ENCODE measurements at places on chromosomes 3 and 15. TPM values are rescaled to one million over a fixed set of nuclear protein-coding genes. Genes with fewer than 3 reads are reported as not detected.

Gene CPNE4
- 5.3 TPM for total RNA-seq

Gene CCR8
- total RNA-seq, result 18.3 TPM

Gene C3orf70
- 38.5 TPM for total RNA-seq

Gene STRA6
- 35.6 TPM for total RNA-seq

Gene SCG5
- 1.4 TPM for total RNA-seq

Gene ASB14
- total RNA-seq, result 0.24 TPM

Gene CTXN2
- 1.2 TPM for total RNA-seq

Gene BCL6
- 7.7 TPM for total RNA-seq

Gene MITF
- total RNA-seq, result 12.8 TPM

Gene LYZL4
- total RNA-seq, result not detected

Gene STARD9
- total RNA-seq, result 20.5 TPM

Gene ZNF660
- total RNA-seq, result 19.0 TPM

Gene TSPAN3
- total RNA-seq, result 143 TPM

Gene WDR93
- total RNA-seq, result 1.7 TPM

Gene SAMMSON
- total RNA-seq, result 26.2 TPM

Gene AADAC
- not detected for total RNA-seq

Gene SLC6A20
- total RNA-seq, result 2.9 TPM

Gene ZIC1
- 14.2 TPM for total RNA-seq

Gene HRG
- total RNA-seq, result 1.9 TPM

Gene ZKSCAN7
- total RNA-seq, result 6.7 TPM

Gene SERPINI2
- 3.1 TPM for total RNA-seq

Gene CMTM6
- total RNA-seq, result 309 TPM

Gene GRM7
- total RNA-seq, result 4.1 TPM

Gene SEMA3B
- 29.4 TPM for total RNA-seq

Gene CCDC9B
- total RNA-seq, result 13.0 TPM

Gene RLBP1
- total RNA-seq, result not detected

Gene TEX264
- 17.1 TPM for total RNA-seq

Gene CPLX3
- total RNA-seq, result 0.72 TPM

Gene GABRB3
- total RNA-seq, result 4.8 TPM

Gene CFAP44
- total RNA-seq, result 10.1 TPM

Gene PLA2G4E
- total RNA-seq, result 0.72 TPM

Gene SLC38A3
- not detected for total RNA-seq

Gene PRRT3
- total RNA-seq, result 0.24 TPM

Gene SAMD7
- 1.9 TPM for total RNA-seq

Gene IGF2BP2
- 60.9 TPM for total RNA-seq

Gene CCDC54
- total RNA-seq, result 1.4 TPM

Gene DOCK3
- total RNA-seq, result 0.72 TPM

Gene C3orf22
- 1.7 TPM for total RNA-seq

Gene IL17RC
- 39.2 TPM for total RNA-seq

Gene ANKRD34C
- total RNA-seq, result 0.72 TPM

Gene CLRN1
- 3.4 TPM for total RNA-seq

Gene IQCF5
- total RNA-seq, result 18.3 TPM
